ENCODE measurements at places on chromosomes 4 and X. TPM values are rescaled to one million over a fixed set of nuclear protein-coding genes. Genes with fewer than 3 reads are reported as not detected.

DNA sequence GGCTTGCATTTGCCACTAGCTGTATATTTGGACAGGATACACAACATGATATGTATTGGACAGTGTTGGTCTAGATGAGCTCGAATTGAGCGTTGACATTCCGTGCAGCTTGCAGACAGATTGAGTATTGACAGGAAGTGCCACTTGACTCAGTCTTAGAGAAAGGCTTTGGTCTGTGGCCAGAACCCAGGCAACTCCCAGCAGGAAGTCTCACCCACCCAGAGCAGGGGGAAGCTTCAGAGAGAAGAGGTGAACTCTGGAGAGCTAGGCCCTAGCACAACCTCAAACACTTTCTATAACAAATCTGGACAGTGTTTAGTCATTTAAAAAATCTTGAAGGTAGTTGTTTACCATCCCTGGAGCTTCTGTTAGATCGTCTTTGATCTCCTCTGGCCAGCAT, 280.5 kb downstream of the FBXW7 start:
- DNase-seq, result no peak

Gene IDS
- total RNA-seq, result 75.6 TPM

DNA sequence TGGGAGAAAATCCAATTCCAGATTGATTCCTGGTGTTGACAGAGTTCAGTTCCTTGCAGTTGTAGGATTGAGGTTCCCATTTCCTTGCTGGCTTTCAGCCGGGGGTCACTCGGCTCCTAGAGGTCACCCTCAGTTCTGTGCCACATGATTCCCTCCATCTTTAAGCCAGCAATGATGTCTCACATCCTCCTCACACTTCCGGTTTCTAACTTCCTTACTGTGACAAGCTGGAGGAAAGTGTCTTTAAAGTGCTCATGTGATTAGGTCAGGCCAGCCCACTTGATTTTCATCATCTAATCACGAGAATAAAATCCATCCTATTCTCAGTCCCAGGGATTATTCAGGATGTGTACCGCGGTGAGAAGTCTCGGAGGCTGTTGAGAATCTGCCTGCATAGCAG, 19.4 kb upstream of the SMIM31 start:
- no peak for DNase-seq

Gene EBP
- 68.8 TPM for total RNA-seq

GRCh38 chrX:134604701-134605311, 53.5 kb downstream of the PLAC1 start:
- peak; percentile 35 for DNase-seq
